Right renal cortex interstitium (tissue), 3 donors: ENCODE measurements at places on chromosomes 13 and 19.

DNA sequence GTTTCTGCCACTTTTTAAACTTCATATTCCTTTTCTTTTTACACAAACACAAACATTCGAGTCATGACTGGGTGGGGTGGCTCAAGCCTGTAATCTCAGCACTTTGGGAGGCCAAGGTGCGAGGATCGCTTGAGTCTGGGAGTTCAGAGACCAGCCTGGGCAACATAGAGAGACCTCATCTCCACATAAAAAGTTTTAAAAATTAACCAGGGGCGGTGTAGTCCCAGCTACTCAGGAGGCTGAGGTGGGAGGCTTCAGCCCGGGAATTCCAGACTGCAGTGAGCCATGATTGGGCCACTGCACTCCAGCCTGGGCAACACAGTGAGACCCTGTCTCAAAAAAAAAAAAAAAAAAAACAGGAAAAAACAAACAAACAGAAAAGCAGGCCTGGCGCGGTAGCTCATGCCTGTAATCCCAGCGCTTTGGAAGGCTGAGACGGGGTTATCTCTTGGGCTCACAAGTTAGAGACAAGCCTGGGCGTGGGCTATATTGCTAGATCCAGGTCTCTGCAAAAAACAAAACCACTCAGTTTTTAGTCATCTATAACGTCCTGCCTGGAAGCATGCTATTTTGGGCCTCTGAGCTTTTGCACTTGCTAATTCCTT lies 583 bp upstream of the BAX start:
- DNase-seq: no peak

GRCh38 chr19:46975011-46975924 lies 44.4 kb upstream of the NPAS1 start:
- no peak for DNase-seq

- DNase-seq: no peak
These were observed 288.7 kb downstream of the EFNB2 start for GRCh38 chr13:106246666-106247188.

- DNase-seq: peak; percentile 72
These were observed 181.9 kb downstream of the PCDH9 start for GRCh38 chr13:67048084-67048820.

GRCh38 chr19:4367781-4368127 lies 24.4 kb downstream of the MPND start:
- no peak for DNase-seq

GRCh38 chr19:3132971-3133792 lies 2.7 kb upstream of the GNA15 start:
- DNase-seq: no peak

DNA sequence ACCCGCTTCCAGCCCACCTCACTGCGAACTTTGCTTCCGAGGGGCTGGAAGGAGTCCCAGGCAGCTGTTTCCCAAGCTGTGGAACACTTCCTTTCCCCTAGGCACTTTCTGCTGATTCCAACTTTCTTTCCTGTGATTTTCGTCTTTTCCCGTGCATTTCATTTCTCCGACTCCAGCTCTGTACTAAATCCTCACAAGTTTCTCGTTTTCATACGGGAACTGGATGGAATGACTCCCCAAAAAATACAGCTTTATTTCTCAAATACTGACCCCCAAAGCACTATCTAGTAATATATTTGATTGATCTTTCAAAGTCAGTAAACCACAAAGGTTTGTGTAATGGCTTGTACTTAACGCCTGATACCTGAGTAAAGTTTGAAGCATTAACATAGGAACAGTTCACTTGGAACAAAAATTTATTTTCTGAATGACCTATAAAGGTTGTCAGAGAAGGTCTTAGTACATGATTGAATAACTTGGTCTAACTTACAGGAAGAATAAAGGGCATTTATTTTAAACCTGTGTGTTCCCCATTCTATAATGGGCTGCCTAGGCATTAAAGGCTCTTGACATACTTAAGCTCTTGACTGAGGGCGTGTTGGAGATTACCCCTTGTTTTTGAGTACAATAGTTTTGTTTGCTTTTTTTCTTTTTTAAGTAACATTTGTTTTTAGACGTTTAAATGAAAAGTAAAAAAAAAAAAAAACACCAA lies 1.3 kb upstream of the PCDH9 start:
- no peak for DNase-seq

DNA sequence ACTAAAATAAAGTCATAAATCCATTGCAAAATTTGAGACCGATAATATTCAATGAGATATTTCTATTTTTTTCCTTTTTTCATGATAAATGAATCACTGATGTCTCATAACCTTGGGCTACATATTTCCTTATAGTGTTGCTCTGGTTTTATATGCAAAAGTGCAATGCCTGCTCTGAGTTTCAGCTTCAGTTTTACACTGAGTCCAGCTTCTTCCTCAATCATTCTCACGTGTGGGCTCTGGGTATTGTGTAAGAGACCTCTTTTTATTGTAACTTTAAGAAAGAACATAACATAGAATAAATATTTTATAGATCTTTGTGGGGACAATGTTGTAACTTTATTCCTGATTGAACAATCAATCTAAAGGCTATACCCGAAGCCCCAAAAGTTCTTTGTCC lies 280.2 kb upstream of the EDNRB start:
- DNase-seq: no peak

GRCh38 chr19:18972301-18972811 lies 31.3 kb upstream of the HOMER3 start:
- DNase-seq: no peak

- DNase-seq: peak; percentile 68
These were observed 46.7 kb downstream of the GAS6 start for GRCh38 chr13:113816946-113817859.

- no peak for DNase-seq
These were observed 48.7 kb upstream of the RANBP3 start for GRCh38 chr19:6026390-6027227.

DNA sequence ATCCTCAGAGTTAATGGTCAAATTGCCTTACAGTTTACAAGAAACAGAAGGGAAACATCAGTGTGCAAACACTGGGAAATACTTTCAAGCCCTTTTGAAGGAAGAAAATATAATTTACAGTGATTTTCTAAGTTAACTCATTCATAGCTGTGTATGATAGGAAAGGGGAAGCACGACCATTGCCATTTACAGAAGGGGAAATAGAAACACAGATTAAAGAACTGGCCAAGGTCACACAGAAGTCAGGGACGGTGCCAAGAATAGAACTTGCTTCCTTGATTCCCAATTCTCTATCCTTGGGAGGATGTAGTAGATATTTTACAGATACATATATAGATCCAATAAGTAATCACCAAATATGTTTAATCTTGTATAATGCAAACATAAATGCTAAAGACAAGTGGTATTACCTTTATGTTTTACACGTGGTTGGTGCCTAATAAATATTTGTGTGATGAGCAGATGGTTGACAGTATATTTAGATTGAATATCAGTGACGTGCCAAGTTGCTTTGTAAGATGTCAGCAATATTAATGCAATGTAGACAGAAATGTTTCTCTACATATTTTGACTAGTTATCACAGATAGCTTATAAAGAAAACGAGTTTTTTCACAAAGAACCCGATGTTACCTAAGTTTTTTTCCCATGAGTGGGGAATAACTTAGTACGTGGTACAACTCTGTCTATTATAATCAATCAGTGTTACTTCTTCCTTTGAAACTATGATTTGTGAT lies 73.1 kb downstream of the FLT1 start:
- DNase-seq: no peak

DNA sequence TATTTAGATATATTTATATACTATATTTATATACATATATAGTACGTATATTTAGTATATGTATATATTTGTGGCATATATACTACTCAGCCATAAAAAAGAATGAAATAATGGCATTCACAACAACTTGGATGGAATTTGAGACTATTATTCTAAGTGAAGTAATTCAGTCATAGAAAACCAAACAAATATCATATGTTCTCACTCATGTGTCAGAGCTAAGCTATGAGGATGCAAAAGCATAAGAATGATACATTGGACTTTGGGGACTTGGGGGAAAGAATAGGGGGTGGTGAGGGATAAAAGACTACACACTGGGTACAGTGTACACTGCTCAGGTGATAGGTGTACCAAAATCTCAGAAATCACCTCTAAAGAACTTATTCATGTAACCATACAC lies 1015.7 kb downstream of the EFNB2 start:
- no peak for DNase-seq

DNA sequence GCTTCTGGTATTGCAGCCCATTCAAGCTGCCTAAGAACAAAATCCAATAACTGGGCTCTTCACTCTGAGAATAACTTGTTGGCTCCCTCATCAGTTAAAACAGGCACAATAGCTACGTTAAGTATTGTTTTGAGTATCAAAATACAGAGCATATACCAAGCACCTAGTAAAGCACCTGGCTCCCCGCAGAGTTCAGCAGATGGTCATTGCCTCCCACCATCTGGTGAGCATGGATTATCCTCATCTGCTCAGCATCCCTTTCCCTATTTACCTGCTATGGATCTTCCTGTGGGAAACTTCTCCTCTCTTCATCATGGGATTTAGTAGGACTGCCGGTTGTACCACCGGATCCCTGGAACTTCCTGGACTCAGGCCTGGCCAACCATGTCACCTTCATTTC lies 199.2 kb upstream of the MAB21L1 start:
- no peak for DNase-seq

DNA sequence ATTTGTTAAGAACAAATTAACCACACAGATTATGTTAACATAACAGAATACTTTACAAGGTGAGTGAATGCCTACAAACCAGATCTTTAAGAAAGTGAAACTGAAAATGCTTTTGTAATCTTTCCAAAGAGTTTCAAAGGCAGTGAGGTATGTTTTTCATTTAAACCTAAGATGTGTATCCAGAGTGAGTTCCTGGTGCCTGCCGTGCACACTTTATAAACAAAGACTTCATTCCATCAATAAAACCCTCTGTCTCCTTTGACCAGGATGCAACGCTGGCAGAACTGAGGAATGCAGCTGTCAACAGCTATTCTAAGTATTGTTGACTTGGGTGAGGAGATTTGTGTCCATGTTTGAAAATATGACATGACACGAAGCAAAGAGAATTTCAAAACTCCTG lies 344.6 kb downstream of the DNAJC15 start:
- no peak for DNase-seq

DNA sequence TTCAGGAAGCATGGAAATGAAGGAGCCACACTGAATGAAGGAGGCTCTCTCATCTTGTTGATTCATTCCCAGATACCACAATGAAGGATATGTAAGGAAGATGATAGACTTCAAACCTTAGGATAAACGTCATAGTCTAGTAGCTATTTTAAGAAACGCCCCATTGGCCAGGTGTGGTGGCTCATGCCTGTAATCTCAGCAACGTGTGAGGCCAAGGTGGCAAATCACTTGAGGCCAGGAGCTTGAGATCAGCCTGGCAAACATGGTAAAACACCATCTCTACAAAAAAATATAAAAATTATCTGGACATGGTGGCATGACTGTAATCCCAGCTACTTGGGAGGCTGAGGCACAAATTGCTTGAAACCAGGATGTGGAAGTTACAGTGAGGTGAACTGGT lies 17.1 kb upstream of the ZNF841 start:
- no peak for DNase-seq

GRCh38 chr19:57443121-57443696 lies 8.1 kb downstream of the ZNF749 start:
- DNase-seq: no peak

- DNase-seq: no peak
These were observed 9.9 kb downstream of the ZNF665 start for GRCh38 chr19:53183146-53183764.

GRCh38 chr13:113589961-113590339 lies 5.4 kb downstream of the TFDP1 start:
- DNase-seq: no peak

DNA sequence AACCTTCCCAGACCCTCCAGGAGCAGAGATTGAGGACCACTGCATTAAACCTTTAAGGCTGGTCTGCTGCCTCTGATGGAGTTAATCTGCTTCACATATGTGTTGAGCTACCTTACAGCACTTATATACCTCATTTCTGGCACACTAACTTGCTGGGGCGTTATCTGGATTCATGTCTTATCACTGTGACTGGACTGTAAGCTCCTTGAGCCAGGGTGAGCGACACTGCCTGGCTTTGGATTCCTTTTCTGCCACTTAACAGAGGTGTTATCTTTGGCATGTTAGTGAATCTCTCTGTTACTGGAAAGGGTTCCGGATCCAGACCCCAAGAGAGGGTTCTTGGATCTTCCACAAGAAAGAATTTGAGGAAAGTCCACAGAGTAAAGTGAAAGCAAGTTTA lies 69.8 kb upstream of the RGCC start:
- no peak for DNase-seq

DNA sequence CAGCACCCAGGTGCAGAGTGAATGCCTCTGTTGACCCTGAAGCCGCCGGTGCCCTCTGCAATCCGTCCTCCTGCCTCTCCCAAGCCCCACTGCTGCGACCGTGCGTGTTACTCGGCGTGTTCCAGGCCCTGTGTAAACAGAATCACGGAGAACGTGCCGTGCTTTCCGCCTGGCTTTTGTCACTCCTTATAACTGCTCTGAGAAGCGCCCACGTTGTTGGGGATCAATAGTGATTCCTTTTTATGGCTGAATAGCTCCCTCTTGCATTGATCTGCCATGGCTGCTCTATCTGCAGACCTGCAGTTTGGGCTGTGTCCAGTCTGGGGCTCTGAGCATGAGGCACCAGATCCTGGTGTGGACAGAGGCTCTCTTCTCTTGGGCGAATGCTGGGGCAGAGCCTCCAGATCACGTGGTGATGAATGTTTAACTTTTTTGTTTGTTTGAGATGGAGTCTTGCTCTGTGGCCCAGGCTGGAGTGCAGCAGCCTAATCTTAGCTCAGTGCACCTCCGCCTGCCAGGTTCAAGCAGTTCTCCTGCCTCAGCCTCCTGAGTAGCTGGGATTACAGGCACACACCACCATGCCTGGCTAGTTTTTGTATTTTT lies 15.8 kb downstream of the ADPRHL1 start:
- no peak for DNase-seq

- DNase-seq: no peak
These were observed 6.7 kb upstream of the FCGBP start for GRCh38 chr19:39941151-39941550.

GRCh38 chr13:80341756-80342370 lies 937 bp upstream of the SPRY2 start:
- no peak for DNase-seq

- DNase-seq: no peak
These were observed 153.8 kb upstream of the SOX1 start for GRCh38 chr13:111912991-111913760.
